ENCODE measurements at places on chromosomes 5 and 9.

DNA sequence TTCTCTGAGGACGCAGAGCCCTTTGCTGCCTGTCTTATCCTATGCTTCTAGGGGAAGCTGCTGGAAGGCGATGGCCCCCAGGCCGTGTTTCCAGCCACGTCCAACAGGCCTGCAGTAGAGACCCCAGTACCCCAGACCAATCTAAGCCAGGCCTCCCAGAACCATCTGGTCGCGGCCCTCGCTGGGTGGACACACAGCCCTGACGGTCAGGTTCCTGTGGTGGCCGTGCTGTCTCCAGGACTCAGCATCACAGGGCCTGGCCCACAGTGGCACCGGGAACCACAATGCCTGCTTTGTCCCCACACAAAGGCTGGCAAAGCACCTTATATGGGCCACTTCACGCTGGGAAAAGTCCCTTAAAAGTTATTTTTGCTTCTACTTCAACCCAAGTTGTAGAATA, 44.5 kb downstream of the SEMA4D start:
- DNase-seq, result no peak

DNA sequence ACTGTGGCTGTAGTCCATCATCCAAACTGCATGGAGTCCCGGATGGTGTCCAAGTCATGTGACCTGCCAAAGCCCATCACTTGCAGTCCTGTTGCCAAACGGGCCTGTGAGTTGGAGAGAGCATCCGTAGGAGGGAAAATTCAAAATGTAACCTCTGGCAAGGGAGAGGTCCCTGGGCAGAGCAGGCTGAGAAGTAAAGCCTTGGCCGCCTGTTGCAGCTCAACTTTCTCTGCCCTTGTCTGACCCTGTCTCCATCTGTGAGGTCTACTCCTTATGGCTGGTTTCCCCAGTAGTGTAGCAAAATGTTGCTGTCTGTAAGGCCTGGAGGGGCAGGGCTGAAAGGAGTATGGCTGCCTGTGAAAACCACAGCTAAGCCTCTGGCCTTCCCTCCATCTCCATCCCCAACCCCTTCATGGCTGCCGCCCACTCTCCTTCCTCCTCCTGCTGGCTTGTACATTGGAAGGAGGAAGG, 163.5 kb downstream of the SEMA6A start:
- DNase-seq, result no peak

DNA sequence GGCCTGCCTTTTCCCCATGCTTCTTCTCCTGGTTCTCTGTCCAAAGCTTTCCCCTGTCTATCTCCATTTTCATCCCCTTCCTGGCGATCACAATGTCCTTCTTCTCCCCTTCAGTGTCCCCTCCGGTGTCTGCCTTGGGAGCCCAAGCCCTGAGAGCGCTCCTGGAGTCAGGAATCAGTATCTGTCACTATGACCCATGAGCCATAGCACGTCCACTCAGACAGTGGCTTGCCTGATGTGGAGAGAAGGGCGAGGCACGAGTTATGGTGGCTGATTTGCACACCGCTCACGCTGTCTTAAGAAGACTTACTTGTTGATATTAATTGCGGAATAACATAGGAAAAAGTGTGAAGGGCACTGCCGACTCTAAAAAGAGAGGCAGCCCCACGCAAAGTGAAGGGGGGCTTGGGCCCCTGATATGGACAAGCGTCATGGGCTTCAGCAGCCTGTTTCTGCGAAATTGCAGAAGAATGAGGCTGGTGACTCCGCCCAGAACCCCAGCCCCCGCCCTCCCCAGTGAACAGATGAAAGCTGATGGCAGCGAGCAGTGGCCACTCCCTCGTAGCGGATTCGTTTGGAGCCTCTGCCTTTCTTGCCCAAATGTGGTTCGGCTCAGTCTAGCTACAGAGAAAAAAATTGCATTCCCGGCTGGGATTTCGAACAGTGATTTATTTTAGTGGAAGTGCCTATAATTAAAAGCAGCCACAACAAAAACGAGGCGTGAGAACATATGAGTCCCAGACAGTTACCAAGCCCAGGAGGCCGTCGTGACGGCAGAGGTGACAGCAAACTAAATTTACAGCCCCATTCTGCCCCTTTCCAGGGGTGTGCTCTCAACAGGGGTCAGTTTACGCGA, 149.8 kb downstream of the ICE1 start:
- DNase-seq, result no peak

DNA sequence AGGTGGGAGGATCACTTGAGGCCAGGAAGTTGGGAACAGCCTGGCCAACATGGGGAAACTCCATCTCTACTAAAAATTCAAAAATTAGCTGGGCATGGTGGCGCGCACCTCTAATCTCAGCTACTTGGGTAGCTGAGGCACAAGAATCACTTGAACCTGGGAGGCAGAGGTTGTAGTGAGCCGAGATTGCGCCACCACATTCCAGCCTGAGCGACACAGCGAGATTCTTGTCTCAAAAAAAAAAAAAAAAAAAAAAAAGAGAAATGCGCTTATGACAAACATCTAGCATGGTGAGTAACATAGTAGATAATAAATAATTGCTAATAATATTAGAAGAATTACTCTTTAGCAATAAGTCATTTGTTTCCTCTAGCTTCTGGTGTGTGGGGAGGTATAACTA, 25.9 kb downstream of the RUSC2 start:
- no peak for DNase-seq

GRCh38 chr5:177494346-177495195, 2.8 kb downstream of the PDLIM7 start:
- no peak for DNase-seq

DNA sequence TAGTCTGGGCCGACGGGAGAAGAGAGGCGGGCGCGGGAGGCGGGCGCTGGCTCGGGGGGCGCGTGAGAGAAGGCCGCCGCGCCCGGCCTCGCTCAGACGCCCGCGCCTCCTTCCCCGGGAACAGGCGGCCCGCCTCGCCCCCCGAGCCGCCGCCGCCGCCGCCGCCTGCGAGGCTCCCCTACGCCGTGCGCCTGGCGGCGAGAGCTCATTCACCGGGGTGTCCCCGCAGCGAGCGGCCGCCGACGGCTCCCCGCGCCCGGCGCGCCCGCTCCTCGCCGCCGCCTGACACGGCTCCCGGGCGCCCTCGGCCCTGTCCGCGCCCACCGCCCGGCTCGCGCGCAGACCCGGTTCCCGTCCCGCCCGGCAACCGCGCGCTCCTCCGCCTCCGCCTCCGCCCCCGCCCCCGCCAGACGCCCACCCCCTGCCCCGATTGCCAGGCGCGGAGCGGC, at the start of gene GNAQ:
Gene GNAQ (minus strand): TSS at position 368 of the 449 bp plus-strand sequence. CDS start 576 bp downstream, outside the sequence.
- DNase-seq, result no peak
